ENCODE measurements at places on chromosomes 12 and 14. TPM values are rescaled to one million over a fixed set of nuclear protein-coding genes. Genes with fewer than 3 reads are reported as not detected.

The SDS gene
- total RNA-seq = 0.42 TPM

The FOXN4 gene
- 0.06 TPM for total RNA-seq

The EPYC gene
- not detected for total RNA-seq

The SYCP3 gene
- not detected for total RNA-seq

The OR4K13 gene
- not detected for total RNA-seq

The PROX2 gene
- total RNA-seq = not detected

The LMO3 gene
- not detected for total RNA-seq

The CCDC196 gene
- total RNA-seq = not detected

The B4GALNT3 gene
- 0.59 TPM for total RNA-seq

The C12orf54 gene
- total RNA-seq = not detected

The IFT43 gene
- 36.7 TPM for total RNA-seq

The CLEC4A gene
- total RNA-seq = not detected

The DNAJC22 gene
- total RNA-seq = 20.7 TPM

The IL26 gene
- total RNA-seq = not detected

The SLC11A2 gene
- 23.6 TPM for total RNA-seq

The HOTAIR gene
- 0.09 TPM for total RNA-seq

The WASHC3 gene
- total RNA-seq = 31.3 TPM

The SEL1L gene
- total RNA-seq = 21.0 TPM

The ANKS1B gene
- 0.38 TPM for total RNA-seq

The KRT6A gene
- total RNA-seq = 1.4 TPM

Measured in A549 treated with CORT108297 at 1 μM for 4 hours (cell line).